Stimulated activated CD4-positive, alpha-beta T cell treated with anti-CD3 and anti-CD28 coated beads, Interleukin-2, amount 100 ng/mL, for 24 hours (primary cell): ENCODE measurements at places on chromosomes 7 and 10.

- DNase-seq = no peak
These were observed 24.9 kb downstream of the STRA8 start for GRCh38 chr7:135258585-135258984.

DNA sequence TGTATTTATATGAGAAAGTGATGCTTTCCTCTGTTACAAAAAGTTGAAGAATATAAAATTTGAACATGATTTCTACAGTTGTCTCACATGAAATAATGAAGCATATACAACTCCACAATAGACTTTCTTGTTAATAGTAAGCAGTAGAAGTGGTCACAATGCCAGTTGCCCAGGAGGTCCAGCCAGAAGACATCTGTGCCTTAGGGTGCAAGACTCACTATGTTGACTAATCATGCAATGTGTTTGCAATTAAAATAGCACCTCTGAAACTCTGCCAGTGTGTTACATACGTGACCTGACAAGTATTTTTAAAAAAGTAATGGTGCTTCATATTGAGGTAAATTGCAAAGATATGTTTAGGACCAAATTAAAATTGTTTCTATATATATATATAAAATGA lies 547.2 kb downstream of the ETV1 start:
- DNase-seq = no peak

- DNase-seq = peak; percentile 17
These were observed 76.1 kb downstream of the BICC1 start for GRCh38 chr10:58588673-58589265.

- DNase-seq = no peak
These were observed 129.6 kb downstream of the PRPF18 start for GRCh38 chr10:13716081-13717071.

- no peak for DNase-seq
These were observed 32.5 kb upstream of the EPC1 start for GRCh38 chr10:32379318-32379949.

GRCh38 chr10:60989400-60989876 lies 45.5 kb upstream of the RHOBTB1 start:
- DNase-seq = no peak
